SW480 (cell line): ENCODE measurements at places on chromosomes 6 and 20.

DNA sequence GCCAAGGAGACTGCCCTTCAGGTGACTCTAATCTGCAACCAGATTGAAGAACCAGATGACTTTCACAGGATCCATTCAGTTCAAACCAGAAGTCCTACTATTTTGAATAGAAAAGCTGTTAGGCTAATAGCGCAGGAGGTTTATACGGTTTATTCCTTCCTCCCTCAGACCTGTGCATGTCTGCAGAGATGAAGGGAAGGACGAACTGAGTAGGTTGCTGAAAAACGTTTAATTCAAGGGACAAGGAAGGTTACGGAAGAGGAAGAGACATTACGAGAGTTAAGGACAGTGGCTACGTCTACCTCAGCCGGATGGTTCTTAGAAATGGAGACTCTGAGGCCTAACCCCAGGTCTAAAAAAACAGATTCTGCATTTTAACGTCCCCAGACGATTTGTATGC lies 978 bp downstream of the AURKA start:
- no peak for DNase-seq

GRCh38 chr20:2688041-2688591 lies 4.5 kb upstream of the EBF4 start:
- no peak for DNase-seq

DNA sequence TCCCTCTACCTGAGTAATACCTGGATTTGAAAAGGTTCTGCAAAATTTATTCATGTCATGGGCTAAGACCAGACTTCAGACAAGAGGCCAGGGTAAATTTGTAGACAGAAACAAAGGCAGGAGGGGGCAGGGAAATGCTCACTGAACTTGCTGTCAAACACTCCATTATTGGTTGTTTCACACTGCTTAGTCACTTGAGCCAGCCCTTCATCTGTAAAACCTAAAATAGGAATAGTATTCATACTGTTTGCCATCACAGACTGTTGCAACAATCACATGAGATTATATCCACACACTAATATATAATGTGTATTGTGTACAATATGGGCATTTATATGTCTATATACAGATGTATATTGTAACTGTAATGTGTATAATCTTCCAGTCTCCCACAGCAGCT lies 6.5 kb upstream of the TINAG start:
- no peak for DNase-seq

- no peak for DNase-seq
Measured at GRCh38 chr20:9999645-10000044, 35.1 kb upstream of the ANKEF1 start.

GRCh38 chr20:45163083-45163803 lies 11.5 kb upstream of the PI3 start:
- no peak for DNase-seq

DNA sequence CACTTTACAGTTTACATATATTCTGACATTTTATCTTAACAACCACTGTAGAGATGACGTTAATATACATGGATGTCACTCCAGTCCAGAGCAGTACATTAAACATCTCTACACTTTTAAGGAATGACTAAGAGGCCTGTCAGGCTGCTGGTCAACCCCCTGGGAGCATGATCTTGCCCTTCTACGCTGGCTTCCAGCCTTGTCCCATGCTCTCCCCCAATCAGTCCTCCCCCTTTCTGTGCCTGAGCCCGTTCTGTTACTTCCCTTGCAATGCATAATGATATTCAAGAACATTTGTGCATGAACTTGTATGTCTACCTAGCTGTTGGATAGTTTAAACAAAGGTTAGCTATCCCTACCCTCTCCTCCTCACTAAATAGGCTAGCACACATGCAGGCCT lies 40.5 kb upstream of the PLCB4 start:
- DNase-seq, result no peak

GRCh38 chr20:60424267-60424902 lies 466.2 kb downstream of the CDH26 start:
- DNase-seq, result no peak
